ENCODE measurements at places on chromosomes 4 and X. TPM values are rescaled to one million over a fixed set of nuclear protein-coding genes. Genes with fewer than 3 reads are reported as not detected.

Gene NEUROG2
- not detected for total RNA-seq

Gene GSX2
- not detected for total RNA-seq

Gene PPARGC1A
- 44.8 TPM for total RNA-seq

Gene INPP4B
- 16.6 TPM for total RNA-seq

Gene TMPRSS11D
- total RNA-seq: not detected

Gene AKAP17A
- total RNA-seq: 162 TPM

Gene TEX11
- total RNA-seq: 0.26 TPM

Gene CXCL11
- not detected for total RNA-seq

Gene FAM149A
- total RNA-seq: 20.8 TPM

Gene MAGEC2
- total RNA-seq: not detected

Gene LCORL
- total RNA-seq: 9.9 TPM

Gene COL4A5
- total RNA-seq: 32.0 TPM

Gene ZNF732
- total RNA-seq: not detected

Gene SPACA5
- total RNA-seq: not detected

Gene CT55
- not detected for total RNA-seq
